ENCODE measurements at places on chromosomes 16 and 17. TPM values are rescaled to one million over a fixed set of nuclear protein-coding genes. Genes with fewer than 3 reads are reported as not detected.

CA7 gene
- total RNA-seq = not detected

DNA sequence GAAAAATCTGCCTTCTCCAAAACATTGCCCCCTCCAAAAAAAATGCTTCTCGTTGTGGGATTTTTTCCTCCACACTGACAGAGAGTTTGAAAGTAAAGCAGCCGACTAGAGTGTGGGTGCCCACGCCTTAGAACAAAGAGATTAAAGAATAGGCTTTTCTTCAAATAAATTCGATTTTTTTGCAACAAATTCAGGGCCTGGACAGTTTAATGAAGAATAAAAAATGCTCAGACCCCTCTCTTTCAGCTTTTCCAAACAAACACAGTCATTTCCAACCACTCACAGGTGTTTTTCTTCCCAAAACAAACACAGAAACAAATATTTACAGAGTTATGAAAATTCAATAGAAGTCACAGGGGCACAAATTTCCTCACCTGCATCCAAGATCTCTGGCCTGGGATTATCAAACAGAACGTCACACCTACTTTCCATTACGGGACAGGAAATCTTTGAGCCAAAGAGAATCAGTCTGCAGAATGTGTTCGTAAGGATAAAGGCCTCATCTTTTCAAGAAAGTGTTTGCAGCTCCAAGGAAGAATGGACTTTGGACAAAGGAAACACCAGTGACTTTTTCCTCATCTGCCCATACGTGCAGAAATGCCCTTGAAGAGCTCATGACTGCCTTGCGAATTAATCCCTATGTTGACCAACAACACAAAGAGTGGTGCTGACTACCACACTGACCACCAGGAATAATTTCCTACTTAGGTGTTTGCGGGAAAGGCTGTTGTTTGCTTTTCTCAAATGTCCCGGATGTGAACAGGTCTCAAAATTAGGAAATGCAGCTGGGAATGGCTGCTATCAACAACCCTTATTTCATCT lies 31.3 kb upstream of the TOX3 start:
- DNase-seq = no peak

DNA sequence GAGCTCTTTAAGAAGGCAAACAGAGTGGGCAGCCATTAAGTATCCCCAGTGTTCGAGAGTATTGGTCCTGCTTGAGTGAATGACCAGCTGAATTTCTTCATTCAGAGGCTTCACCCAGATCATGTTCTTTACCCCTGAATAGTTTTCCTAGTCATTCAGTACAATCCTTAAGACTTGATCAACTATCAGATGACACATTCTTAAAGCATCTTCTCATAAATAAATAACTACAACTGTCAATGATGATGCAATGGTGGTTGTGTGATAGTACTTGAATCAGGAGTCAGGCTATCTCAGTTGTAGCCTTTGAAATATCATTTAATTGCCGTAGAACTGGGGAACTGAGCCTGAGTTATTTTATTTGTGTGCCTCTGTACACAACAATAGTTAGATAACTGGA lies 416.8 kb upstream of the CCL2 start:
- no peak for DNase-seq

GRCh38 chr17:49157784-49158183 lies 25.2 kb downstream of the B4GALNT2 start:
- DNase-seq = no peak

- peak; percentile 19 for DNase-seq
These were observed 5.2 kb downstream of the PECAM1 start for GRCh38 chr17:64385187-64386083.

DNA sequence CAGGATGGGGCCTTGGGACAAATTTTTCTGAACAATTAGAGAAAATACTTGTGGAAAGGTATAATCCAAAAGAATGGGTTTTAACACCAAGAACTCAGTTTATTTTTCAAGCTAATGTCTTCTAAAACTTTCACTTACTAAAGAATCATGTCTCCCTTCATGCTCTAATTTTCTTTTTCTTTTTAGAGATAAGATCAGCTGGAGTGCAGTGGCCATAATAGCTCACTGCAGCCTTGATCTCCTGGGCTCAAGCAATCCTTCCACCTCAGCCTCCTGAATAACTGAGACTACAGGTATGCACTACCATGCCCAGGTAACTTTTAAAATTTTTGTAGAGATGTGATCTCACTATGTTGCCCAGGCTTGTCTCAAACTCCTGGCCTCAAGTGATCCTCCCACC lies 5.5 kb downstream of the OR4D1 start:
- DNase-seq = no peak

GRCh38 chr17:40314584-40314956 lies 5.6 kb downstream of the RARA start:
- peak; percentile 99 for DNase-seq

CDT1 gene
- total RNA-seq = 1.8 TPM

SLC6A2 gene
- total RNA-seq = not detected

- no peak for DNase-seq
These were observed 526 bp downstream of the KIAA0513 start for GRCh38 chr16:85027958-85028684.

DNA sequence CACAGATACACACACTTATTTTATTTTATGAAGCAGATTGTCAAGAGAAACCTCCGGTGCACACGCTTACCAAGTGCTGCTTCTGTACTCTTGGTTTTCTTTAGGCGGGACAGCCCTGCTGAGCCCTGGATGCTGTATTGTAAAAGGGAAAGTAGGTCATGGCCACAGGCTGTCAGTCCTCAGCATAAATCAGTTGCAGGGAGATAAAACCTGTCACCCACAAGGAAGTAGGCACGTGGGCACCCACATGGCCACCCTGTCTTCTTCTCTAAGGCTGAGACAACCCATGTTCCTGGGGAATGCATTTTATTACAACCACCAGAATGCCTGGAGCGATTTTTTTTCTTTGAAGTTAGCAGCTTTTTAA lies 59.3 kb downstream of the ASIC2 start:
- DNase-seq = no peak

DNA sequence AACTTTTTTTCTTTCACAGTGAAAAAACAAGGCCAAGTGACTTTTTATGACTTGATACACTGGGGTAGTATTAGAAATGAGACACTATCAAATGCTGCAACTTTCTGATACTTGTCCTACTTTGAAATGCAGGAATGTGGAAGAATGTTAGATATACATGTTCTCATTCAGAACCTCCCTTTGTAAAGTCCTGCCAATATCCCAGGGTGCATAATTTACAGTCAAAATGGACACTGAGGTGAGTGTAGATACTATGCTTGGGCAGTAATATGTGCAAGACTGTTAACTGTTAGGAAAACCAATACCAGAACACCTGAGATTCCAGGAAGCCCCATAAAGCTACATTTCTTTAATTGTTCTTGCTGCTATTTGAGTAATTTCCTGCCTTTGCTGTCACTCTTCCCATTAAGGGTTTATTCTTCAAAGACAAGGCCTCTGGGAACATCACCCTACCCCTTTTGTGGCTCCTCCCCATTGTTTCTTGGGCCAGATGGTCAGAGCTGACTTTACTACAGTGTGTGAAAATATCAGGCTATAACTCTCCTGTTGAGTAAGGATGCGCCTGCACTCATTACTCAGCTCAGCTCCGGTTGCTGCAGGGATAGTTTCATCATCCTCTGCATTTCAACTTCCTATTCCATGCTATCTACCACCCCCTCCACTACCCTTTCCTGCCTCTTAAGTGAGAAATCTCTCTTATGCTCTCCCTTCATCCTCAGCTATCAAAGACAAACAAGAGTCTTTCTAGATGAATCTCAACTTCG lies 48.7 kb downstream of the TMEM100 start:
- no peak for DNase-seq

DNA sequence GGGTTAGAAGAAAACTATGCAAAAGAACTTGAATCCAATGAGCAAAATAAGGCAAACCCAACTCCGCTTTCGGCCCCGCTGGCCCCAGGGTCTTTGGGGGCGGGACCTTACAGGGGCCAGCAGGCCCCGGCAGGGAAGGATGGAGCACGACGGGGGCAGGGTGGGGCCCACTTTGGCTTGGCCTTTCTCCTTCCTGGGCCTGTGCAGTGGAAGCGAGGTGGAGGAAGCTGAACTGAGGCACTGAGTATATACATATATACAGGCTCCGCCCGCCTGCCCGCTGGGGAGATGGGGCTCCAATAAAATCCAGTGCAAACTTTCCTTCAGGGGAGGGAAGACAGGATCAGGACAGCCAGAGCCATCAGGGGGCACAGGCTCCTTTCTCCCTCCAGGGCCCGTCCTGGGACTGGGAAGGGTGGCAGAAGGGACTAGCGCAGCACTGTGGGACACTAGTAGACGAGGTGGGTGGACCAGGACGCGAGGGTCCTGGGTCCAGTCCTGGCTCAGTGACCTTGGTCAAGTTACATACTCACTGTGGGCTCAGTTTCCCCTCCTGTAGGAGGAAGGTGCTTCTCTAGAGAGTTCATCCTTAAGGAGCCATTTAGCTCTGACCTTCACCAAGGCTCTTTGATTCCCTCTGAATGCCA lies 20.9 kb upstream of the MPO start:
- DNase-seq = no peak

UNC13D gene
- 4.0 TPM for total RNA-seq

DNA sequence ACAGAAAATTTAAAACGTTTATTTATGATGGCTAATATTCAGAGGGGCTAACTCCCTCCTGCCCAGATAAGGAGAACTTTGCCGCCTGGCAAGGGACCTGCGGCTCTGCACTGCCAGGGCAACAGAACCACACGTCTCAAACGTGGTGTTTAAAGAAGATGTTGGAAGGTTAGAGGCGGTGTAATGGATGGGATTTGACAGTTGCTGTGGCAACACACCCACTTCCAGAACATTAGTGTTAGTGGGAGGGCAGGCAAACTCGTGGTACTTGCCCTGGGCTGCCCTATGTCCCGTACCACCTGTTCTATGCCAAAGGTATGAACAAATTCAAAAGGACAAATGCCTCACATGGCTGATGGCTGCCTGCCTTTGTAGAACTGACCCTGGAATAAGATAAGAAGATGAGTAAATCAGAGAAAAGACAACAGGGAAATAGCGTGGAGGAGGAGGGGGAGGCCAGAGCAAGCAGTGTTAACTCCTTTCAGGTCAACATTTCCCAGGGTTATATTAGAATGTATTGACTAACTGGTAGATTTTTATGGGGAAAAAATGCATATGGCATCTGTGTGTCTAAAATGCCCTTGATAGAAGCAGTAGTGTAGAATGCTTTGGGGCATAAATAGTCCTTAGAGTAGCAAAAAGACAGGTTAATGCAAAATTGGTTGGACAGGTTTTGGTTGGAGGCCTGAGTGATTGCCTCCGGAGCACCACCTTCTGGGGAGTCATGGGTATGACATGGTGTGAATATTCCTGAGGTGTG lies 30.8 kb downstream of the HLF start:
- peak; percentile 73 for DNase-seq

DNA sequence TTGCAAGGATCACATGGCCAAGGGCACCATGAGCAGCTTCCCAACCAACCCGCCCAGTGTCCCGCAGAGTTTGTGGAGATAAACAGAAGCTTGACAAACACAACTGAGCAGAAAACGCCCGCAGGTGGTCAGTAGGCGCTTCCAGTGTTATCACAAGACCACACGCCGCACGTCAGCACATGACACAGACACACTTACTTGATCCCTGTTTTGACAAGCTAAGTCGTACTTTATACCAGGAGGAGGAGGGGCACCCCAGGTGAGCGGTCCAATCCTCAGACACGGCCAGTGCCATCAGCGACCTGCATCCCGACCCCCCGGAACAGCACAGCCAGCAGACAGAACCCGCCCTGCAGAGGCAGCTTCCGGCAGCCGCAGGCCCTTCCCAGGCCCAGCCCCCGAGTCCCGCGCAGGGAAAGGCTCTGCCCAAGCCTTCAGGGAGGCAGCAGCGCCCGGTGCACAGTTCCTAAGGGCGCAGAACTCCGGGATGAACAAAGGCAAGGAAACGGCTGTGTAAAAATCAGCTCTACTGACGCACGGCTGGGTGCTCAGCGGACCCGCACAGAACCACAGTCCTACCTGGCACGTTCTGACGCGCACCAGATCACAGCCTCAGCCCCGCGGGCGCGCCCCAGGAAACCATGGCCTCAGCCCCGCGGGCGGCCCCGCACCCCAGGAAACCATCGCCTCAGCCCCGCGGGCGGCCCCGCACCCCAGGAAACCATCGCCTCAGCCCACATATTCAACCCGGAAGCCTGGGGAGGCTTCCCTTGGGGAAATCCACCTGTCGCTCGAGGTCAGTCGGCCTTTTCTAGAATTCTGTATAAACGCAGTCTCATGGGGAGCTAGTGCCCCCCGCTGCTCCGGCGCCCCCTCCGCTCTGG lies 27.8 kb downstream of the AXIN1 start:
- peak; percentile 47 for DNase-seq

NACA2 gene
- not detected for total RNA-seq

NT5M gene
- total RNA-seq = 2.7 TPM

GRCh38 chr17:60352569-60352968 lies 39.4 kb downstream of the USP32 start:
- no peak for DNase-seq

- no peak for DNase-seq
These were observed 12.8 kb downstream of the ATP2A3 start for GRCh38 chr17:3951420-3951819.

DNA sequence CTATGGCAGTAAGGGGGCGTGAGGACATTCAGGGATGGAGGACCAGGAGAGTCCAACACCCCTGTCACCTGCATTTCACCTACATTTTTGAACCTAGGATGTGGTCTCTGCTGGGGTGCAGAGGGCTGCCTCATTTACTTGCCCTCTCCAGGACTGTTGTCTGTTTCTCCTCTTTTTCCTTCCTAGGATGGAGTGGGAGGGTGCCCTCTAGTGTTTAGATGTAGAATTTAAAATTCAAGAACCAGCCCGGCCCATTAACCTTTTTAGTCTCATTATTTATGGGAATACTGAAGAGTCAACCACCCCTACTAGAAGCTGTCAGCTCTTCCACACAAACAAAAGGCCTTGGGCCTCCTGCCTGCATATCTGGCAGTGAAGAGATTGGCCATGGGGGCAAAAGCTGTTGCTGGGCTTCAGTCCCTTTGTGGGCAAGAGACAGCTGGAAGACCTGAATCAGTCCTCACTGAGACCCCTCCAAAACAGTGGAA lies 2.5 kb upstream of the STARD3 start:
- no peak for DNase-seq

- DNase-seq = no peak
These were observed 4.8 kb downstream of the CD2BP2 start for GRCh38 chr16:30350134-30350871.

DNA sequence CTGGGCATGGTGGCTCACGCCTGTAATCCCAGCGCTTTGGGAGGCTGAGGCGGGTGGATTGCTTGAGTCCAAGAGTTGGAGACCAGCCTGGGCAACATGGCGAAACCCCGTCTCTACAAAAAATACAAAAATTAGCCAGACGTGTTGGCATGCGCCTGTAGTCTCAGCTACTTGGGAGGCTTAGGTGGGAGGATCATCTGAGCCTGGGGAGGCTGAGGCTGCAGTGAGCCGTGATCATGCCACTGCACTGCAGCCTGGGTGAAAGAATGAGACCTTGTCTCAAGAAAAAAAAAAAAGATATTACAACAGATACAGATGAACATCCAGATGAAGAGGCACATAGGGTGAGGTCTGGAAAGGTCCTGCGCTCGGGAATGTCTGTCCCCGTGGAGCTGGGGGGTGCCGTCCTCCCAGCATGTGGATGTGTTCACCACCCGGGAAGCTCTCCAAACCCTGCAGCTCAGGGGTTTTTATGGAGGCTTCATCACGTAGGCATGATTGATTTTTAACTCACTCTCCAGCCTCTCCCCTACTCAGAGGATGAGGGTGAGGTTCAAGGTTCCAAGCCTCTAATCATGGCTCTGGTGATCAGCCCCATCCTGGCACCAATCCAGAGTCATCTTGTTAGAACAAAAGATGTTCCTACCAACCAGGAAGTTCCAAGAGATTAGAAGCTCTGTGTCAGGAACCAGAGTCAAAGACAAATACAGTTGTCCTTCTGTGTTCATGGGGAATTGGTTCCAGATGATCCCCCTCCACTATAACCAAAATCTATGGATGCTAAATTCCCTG lies 85.0 kb upstream of the DNAJA2 start:
- no peak for DNase-seq

GRCh38 chr16:88318521-88318920 lies 64.2 kb upstream of the ZNF469 start:
- DNase-seq = no peak

NPIPA8 gene
- total RNA-seq = not detected

Measured in thyroid gland (tissue), 4 donors.